Cerebellar nuclear complex (tissue), 1 donor: ENCODE measurements at places on chromosomes 11 and 22.

- DNase-seq, result no peak
Observed at GRCh38 chr22:45526768-45527360, 24.2 kb downstream of the FBLN1 start.

- no peak for DNase-seq
Observed at GRCh38 chr11:10379426-10379825, 74.6 kb downstream of the ADM start.

- DNase-seq, result no peak
Observed at GRCh38 chr11:72720047-72720446, 32.2 kb downstream of the ARAP1 start.

DNA sequence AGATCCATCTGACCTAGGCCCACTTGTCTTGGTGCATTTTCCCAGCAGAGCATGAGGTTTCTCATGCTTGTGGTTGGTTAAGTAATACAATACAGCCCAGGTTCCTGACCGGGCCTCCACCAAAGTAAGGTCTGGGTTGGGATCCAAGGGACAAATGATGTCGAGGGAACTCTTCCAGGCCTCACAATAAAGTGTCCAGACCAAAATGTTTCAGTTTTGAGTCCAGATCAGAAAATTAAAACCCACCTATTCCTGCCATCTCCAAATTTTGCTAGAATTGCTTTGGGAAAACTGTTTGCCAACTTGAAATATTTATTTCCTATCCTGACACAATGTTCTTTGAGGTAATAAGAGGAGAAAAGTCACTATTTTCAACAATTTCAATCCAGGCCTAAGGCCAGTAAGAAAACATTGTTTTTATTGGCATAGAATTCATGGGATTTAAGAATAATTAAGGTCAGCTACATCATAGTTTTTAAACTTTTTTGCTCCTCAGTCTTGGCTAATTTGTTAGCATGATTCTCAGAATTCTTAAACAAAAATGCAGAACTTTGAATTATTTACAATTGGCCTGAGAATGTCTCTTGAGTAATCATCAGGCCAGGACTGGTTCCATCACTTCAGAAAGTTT, 51.4 kb downstream of the ME3 start:
- no peak for DNase-seq

DNA sequence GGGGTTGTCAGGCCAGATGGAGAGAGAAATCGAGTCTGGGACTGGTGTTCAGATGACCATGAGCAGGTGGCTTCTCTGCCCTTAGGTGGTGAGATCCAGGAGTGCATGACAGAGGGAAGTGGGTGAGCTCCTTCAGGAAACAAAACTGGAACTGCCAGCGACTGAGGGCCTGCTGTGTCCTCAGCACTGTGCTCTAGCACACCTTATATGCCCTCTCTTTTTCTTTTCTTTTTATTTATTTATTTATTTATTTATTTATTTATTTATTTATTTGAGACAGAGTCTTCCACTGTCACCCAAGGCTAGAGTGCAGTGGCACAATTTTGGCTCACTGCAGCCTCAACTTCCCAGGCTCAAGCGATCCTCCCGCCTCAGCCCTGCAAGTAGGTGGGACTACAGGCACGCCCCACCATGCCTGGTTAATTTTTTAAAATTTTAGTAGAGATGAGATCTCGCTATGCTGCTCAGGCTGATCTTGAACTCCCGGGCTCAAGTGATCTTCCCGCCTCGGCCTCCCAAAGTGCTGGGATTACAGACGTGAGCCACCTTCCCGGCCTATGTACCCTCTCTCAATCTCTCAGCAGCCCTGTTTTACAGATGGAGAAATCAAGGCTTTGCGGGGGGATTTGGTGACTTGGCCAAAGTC, 14.8 kb upstream of the RASD2 start:
- DNase-seq, result no peak

GRCh38 chr22:47849576-47849975, 1087.1 kb downstream of the TBC1D22A start:
- DNase-seq, result no peak

DNA sequence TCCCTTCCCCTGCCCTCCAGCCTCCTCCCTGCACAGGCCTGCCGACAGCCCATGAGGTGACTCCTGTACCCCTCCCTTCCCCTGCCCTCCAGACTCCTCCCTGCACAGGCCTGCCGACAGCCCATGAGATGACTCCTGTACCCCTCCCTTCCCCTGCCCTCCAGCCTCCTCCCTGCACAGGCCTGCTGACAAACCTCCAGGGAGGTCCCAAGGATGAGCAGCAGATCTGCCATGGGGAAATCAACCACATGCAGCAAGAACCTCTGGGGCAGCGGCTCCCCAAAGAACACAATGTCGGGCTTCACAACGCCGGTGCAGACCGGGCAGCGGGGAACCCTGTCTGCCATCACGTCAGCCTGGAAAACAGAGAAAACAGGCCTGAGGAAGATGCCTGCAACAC, 12.3 kb downstream of the SIRT3 start:
- DNase-seq, result no peak

GRCh38 chr11:28704801-28705200, 596.6 kb downstream of the METTL15 start:
- no peak for DNase-seq

GRCh38 chr11:126391286-126391954, 35.9 kb downstream of the ST3GAL4 start:
- no peak for DNase-seq

GRCh38 chr11:133740963-133741362, 104.3 kb downstream of the SPATA19 start:
- DNase-seq, result no peak

GRCh38 chr22:22894740-22895731, 7.4 kb downstream of the IGLL5 start:
- DNase-seq, result no peak

DNA sequence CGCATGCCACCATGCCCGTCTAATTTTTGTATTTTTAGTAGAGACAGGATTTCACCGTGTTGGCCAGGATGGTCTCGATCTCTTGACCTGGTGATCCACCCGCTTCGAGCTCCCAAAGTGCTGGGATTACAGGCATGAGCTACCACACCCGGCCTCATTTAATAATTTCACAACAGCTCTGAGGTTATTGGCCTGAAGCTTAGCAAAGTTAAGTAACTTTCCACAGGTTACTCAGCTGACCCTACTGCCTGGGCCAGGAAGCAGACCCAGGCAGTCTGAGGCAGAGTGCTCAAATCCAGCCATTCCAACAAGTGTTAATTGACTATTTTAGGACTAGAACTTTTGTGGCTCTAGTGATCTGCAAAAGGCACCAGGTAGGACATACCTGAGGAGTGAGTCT, 52.2 kb upstream of the L3MBTL2 start:
- DNase-seq, result no peak

DNA sequence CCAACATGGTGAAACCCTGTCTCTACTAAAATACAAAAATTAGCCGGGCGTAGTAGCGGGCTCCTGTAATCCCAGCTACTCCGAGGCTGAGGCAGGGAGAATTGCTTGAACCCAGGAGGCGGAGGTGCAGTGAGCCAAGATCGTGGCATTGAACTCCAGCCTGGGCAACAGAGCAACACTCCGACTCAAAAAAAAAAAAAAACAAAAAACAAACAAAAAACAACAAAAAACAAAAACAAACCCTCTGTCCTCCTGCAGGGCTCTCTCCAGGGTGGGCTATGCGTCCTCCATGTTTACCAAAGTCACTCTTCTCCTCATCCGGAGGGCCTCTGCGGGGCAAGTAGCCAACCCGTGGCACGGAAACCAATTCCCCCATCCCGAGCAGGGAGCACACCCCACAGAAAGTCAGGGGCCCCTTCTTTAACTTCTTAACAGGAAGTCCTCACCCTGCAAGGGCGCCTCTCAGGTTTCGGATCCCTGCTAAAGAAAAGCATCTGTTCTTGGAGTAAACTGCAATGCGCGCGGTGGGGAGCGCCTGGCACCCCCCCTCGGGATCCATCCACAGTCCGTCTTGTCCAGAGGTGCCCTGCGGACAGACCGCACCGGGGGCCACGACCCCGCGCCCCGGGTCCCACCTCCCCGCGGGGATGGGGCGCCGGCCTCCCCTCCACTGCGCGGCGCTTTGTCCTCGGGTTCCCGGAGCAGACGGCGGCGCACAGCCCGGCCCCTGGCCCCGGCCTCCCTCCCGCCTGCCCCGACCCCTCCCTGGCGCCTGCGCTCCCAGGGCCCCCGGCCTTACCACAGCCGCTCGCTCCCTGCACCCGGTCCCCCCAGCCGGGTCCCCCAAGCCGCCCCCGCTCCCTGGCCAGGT, 712 bp downstream of the CERK start:
- no peak for DNase-seq

DNA sequence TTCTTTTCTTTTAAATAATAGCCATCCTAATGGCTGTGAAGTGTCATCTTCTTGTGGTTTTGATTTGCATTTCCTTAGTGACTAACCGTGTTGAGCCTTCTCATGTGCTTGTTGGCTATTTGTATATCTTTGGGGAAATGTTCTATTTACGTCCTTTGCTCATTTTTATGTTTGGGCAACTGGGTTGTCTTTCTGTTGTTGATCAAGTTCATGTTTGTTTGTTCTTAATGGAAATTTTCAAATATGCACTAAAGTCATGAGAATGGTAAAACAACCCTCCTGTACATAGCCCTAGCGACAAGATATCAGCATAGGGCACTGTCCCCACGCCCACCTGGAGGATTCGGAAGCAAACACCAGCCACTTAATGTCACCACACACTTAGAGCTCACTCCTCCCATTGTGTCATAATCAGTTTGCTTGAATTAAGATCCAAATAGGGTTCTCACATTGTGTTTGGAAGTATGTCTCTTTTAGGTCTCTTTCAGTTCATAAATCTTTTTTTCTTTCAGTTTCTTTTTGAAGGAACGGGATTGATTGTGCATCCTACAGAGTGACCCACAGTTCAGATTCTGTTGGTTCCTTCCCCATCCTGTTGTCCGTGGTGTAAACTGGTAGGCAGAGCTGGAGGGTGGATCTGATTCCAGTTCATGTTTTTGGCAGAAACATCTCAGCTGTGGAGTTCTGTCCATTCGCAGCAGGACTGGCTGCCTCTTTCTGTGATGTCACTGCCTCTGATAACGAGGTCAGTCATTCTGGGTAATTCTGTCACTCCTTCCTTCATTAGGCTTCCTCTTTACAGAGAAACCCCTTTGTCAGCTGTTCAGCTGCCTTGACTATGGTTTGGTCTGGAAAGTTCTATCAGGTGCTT, 26.4 kb upstream of the ADORA2A start:
- DNase-seq, result no peak

DNA sequence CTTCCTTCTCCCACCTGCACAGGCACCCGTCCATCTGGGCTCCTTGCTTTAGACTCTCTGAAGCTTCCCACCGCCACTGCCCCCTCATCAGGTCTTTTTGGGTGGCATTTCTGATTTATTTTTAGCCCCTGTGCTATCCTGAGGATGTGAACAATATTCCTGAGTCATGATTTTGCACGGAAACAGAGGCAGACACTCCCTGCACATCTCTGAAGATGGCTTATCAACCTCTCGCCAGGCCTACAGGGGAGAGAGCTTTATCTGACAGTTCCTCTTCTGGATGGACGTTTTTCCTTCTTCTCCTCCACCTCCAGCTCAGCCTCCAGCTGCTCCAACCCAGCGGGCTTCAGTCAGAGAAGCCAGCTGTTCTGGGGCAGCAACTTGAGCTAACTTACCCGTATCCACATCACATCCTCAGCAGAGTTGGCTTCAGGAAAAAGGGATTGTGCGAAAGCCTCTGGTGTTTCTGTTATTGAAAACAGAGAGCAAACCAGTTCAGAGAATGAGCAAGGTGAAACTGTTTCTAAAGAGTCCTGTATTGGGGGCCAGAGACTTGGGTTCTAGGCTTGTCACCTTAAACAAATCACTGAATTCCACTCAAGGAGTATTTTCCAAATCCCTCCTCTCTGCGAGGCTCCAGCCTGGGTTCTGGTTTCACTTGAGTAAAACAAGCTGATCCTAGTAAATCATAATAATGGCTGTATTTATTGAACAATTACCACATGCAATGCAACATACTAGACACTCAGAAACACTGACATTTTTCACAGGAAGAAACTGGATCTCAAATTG, 33.1 kb upstream of the ETS1 start:
- DNase-seq, result no peak

GRCh38 chr22:37205046-37205445, 7.2 kb downstream of the SSTR3 start:
- DNase-seq, result no peak

GRCh38 chr22:39152024-39152510, 413 bp downstream of the CBX7 start:
- no peak for DNase-seq
